T-cell (primary cell): ENCODE measurements at places on chromosomes 1 and 21.

- DNase-seq: no peak
Measured at GRCh38 chr1:16009678-16010077, 5.6 kb downstream of the SRARP start.

- DNase-seq: peak; percentile 84
Measured at GRCh38 chr1:226653311-226653921, 85.7 kb downstream of the ITPKB start.

DNA sequence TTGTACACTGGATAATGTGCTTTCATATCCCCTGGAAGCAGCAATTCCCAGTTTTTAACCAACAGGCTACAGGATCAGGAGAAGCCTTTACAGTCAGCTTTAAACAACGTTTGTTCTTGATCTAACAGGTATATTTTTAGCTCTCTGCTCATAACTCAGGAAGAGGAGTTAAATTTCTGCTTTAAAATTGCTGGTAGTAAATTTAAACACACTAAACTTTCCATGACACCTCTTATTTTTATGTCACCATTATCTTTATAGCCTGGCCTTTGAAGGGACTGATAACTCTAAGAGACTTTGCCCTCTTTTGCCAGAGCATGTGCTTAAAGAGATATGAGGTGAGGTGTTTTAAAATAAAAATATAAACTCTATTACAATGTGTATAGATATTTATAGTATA lies 119.6 kb upstream of the BRINP3 start:
- DNase-seq: no peak

DNA sequence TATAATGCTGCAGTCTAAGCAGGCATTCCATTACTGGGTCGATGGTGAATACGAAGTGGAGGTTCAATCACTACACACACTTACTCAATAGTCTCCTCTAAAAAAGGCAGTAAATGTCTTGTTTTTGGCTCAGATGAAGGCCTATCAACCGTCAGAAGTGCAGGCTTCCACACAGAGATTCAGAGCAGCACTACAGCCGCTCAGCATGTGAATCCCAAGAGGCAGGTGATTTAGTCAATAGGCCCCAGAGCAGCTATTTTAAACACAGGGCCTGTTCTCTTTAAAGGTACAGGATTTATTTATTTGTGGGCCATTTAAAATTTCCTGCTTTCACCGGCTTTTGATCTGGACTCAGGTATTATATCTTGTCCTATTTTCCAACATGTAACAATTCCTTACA lies 293.7 kb downstream of the RGS7 start:
- no peak for DNase-seq

DNA sequence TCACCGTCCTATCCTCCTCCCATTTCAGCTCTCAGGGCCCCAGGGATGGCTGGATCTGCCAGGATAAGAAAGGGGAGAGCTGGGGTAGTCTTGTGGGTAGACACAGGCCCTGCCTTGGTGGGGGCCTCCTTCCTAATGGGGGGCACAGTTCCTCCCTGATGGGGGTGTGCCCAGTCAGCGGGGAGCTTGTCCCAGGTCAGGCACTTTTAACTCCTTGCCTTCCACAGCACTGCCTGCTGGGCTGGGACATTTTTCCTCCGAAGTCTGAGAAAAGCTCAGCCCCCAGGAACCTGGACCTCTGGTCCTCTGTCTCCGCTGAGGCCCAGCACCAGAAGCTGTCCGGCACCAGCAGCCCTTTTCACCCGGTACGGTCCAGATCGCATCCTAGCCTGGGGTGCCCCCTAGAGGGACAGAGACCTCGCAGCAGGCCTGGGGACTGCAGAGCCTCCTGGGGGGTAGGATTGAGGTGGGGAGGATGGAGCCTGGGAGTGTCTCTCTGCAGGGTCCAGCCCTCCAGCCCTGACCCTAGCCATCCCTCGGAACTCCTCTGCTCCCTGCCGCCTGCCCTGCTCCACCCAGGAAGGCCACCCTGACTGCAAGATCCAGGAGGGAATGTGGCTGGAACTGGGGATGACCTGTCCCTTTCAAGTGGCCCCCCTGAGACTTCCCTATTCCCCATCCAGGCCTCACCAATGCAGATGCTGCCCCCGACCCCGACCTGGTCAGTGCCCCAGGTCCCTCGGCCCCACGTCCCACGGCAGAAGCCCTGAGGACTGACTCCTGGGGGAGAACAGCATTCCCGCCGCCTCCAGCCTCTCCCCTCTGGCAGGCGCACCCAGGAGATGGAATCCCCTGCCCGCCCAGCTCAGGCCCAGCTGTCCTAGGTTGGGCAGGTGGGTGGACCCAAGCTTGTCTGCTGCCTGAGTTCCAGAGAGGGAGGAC lies 12.0 kb downstream of the MIIP start:
- no peak for DNase-seq

DNA sequence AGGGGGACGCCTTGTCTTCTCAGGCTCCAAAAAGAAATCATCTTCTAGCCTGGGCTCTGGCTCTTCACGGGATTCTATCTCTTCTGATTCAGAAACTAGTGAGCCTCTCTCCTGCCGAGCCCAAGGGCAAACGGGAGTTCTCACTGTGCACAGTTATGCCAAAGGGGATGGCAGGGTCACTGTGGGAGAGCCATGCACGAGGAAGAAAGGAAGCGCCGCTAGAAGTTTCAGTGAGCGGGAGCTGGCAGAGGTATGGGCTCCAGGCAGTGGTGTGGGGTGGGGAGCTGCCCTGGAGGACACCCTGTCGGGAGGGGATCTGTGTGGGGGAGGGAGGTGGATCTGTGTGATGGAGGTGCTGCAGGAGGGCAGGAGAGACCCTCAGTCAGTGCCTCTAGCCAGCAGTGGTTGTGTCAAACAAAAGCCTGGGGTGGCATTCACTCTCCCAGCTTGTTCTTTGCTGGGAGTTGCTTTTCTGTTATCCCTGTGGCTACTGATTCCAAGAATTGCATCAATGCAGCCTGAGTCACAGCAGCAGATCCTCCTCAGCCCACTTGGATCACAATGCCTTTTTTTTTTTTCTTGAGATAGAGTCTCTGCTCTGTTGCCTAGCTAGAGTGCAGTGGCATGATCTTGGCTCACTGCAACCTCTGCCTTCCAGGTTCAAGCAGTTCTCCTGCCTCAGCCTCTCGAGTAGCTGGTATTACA lies 21.8 kb downstream of the KDM4A start:
- no peak for DNase-seq

DNA sequence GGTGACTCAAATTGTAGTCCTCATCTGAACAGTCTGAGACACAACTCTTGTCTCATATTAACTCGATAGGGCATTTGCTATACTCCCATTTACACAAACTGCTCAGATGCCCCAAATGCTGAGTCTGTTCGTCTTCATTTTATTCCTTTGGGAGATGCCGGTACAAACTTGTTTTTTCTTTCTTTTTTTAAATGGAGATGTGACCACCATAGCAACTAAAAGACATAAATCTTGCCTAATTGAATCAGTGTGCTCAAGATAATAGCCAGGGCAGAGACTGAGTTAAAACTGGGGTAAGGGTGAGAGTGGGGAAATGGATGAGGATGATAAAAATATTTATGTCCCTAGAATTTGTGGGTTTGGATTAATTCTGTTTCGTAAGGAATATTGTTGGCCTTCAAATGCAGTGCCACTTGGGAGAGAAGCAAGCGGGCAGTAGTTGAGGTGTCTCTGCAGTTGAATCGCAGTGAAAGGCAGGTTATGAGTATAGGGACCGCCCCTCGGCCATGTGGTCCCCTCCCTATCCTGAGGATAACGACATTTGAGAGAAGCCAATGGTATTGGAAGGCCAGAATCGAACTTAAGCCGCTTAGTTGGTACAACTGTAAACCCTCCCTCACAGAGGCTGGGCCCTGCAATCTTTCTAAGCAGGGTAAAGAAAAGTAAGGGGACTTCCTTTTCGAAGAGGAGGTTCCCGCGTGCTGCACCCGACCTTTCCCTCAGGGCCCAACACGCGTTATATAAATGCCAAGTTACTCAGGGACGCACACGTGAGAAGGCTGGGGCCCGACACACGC lies 859 bp upstream of the LRRC8B start:
- DNase-seq: peak; percentile 49
